ENCODE measurements at places on chromosomes 4 and X.

DNA sequence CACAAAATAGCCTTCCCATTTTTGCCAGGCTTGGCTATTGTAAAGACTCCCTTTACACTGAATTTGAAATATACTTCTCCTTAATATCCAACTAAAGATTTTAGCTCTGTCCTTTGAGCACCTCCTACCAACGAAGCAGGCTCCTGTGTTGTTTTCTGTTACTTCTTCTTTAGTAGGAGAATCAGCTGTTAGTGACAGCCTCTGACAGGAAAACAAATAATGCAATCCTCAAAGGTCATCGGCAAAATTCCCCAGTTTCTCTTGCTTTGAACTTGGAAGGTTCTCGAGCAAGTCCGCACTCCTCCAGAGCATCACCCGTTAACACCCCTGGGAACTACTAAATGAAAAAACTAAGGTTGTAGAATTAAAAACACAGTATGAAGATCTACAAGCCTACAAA lies 66.9 kb downstream of the MANBA start:
- DNase-seq, result no peak

DNA sequence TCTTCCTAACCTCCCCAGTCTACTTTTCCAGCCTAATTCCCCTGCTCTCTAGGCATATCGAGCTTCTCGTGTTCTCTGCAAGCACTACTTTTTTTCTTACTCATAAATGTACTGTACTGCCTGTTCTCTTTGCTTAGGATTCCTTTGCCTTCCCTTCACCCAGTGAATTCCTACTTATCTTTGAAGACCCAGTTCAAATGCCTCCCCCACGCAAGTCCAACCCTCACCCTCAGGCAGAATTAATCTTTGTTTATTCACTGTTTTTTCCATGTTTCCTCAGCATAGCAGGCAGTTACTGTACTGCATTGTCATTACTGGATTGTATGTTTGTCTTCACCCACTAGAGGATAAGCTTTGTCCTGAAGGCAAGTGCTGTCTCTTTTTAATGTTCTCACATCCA lies 287.7 kb downstream of the BMPR1B start:
- DNase-seq, result no peak

DNA sequence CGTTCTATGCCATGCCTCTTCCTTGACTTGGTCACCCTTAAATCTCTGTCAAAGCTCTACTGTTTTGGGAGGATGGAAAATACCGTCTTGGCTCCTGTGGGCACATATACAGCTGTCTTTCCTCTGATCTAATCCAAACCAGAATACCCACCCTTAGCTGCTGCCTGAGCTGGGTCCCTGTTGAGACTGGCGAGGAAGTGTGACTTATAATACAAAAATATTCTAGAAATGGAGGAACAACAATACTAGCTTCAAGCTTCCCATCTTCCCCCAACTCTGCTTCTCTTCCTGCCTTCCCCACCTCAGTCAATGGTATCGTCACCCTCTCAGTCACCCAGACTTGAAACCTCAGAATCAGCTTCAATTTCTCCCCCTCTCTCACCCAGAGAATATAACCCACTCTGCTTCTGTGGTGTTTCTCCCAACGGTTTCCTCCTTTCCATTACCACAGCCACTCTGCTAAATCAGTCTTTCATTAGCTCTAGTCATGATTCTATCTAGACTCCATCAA lies 599 bp upstream of the IL2RG start:
- no peak for DNase-seq

- DNase-seq, result no peak
Observed at GRCh38 chrX:130296743-130297142, 28.0 kb upstream of the ZNF280C start.

DNA sequence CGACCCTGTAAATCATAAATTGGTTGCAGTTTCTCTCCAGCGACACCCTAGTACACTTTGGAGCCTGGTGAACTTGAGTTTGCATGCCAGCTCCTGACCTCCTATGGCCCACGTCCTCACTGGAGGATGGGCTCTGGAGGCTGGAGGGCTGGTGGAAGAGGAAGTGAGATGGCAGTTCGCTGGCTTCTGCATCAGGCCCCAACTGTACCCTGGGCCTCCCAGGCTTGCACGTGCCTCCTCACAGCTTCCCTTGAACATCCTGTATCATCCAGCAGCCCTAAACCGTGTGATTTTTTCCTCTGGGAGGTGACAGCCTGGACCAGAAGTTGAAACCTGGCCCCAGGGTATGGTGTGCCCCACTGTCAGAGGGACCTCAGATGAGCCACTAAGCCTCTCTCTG lies 78.5 kb downstream of the HTRA3 start:
- DNase-seq, result peak; percentile 24

DNA sequence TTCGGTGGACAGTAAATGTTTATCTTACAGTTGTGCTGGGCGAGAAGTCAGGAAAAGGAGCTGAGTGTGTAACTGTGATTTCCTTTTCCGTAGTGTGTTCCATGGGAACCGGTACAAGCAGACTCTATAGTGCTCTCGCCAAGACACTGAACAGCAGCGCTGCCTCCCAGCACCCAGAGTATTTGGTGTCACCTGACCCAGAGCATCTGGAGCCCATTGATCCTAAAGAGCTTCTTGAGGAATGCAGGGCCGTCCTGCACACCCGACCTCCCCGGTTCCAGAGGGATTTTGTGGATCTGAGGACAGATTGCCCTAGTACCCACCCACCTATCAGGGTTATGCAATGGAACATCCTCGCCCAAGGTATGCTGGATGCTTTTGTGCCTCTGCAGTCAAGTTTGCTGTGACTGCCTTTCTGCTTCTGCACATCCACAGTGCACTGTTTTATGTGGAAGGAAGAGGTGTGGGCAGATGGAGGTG lies 27.4 kb downstream of the NOCT start:
- peak; percentile 95 for DNase-seq

- no peak for DNase-seq
Observed at GRCh38 chrX:76428243-76429130, 977 bp downstream of the MAGEE1 start.

GRCh38 chrX:1537031-1537715 lies at the start of gene P2RY8:
Gene P2RY8, minus strand, starts transcription at chrX:1537185. Its CDS starts 70,627 bp downstream, at chrX:1466558.
- peak; percentile 32 for DNase-seq

DNA sequence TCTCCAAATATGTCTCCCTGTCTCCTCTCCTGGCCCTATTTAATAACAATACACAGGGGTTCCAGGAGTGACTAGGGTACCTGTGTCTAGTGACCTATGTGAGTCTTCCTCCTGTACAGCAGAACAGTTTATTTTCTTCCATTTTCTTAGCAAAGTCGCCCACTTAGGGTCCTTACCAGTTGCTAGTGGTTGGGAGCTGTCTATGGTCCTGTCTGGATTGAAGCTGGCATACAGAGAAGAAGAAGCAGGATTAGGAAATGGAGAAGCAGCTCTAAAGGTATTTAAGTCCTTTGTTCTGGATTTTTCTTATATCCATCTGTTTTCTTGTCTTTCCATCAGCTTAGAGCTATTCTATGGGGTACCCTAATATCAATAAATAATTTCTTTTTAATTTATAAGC lies 587.1 kb upstream of the CPEB2 start:
- peak; percentile 41 for DNase-seq

Measured in lung microvascular endothelial cell (primary cell).